Erythroblast (primary cell): ENCODE measurements at places on chromosomes 5 and 9.

GRCh38 chr9:72022841-72023240, 37.6 kb downstream of the C9orf57 start:
- no peak for DNase-seq

DNA sequence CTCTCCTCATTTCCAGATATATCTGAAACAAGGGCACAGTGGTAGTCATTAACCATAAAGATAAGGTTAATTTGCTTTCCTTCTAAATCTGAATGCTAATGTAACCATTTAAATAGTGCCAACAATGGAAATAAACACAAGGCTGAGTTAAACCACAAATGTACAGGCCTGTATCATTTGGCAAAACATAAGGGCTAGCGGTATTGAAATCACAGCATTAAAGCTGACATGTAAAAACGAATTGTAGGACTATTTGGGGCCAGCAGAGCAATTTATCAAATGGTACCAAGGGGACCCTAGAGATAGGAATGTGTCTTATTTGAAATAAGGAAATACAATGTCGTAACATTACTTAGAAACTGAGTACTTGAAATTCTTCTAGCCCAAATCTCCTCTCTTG, 247.5 kb upstream of the RPS23 start:
- no peak for DNase-seq

- DNase-seq, result peak; percentile 87
Measured at GRCh38 chr5:150516011-150516410, 8.1 kb downstream of the NDST1 start.

GRCh38 chr5:36481454-36482120, 124.8 kb upstream of the SLC1A3 start:
- DNase-seq, result no peak

- no peak for DNase-seq
Measured at GRCh38 chr5:7878381-7878873, 9.5 kb downstream of the MTRR start.

DNA sequence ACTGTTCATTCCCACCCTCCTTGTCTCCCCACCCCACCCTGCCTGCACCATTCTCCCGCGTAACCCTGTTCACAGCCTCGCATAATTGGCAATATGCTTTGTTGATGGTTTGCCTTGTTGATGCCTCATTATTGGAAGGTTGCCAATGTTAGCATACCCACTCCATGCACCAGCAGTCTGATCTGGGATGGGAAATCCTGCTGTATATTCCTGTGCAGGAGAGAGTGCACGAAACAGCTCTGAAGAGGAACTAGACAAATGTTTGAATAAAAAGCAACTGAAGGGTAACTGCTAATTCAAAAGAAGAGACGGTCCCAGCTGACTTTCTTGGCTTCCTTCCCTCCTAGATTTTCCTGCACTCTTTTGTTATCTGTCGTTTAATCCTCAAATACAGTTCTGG, 271.7 kb upstream of the TLE4 start:
- no peak for DNase-seq

- no peak for DNase-seq
Measured at GRCh38 chr5:565782-566440, 41.7 kb upstream of the SLC9A3 start.

GRCh38 chr9:14135421-14135820, 178.5 kb downstream of the NFIB start:
- DNase-seq, result no peak

DNA sequence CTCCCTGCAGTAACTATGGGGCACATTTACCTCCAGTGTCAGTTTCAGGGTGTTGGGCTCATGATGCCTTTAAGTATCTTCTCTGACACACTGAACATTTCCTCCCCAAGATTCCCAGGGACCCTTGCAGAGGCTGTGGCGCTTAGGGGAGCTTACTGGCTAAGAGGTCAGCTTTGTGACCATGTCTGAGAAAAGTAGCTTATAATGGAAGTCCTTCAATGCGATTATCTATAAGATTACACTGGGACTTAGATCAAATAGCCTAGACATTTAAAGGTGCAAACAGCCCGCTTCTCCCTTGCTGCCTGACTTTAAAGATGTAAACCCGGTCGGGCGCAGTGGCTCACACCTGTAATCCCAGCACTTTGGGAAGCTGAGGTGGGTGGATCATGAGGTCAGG, 25.4 kb downstream of the FABP6 start:
- DNase-seq, result no peak

DNA sequence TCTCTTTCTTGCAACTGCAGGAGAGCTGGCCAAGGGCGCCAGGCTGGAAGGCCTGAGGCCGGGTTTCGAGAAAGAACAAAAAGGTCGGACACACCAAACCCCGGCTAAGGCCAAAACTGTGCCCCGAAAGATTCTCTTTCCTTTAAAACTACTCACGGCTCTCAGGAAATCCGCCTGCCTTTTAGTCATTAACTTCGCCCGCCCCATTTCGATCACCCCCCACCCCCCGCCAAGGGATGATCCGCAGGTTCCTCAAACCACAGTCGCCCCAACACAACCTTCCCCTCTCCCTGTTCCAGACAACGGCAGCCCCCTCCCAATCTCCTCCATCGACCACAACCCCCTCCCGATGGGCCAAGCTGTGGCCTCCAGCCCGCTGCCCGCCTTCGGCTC, 536 bp downstream of the FEM1C start:
- DNase-seq, result peak; percentile 82

DNA sequence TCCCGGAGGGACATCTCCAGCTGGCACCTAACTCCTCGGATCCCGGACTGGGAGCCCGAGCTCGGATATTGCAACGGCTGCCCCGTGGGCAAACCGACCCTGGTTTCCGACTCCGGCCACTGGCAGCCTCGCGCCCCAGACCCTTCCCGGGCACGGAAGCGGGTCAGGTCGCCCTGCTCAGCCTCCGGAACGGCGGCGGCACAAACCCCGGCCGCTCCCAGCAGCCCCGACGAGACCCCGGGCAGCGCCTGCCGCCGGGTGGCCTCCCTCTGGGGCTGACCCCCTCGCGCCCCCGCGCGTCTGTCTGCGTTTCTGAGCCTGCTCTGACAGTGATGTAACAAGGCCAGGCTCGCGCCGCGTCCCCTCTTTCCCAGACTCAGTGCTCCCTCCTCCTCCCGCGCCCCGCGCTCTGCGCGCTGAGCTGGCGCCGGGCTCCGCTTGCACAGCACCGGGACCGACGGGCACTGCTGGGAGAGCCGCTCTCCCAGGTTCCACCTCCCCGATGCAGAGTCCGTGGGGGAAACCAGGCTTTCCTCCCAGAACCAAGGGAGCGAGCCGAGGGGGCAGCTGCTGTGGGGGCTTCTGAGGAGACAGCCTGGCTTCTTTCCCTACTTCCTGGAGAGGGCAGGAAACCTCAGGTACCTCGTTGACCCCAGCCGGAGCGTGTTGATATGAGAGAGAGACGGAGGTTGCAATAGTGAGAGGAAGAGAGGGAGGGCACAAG, at the start of gene TMEM215:
TSS of gene TMEM215 (plus strand) at position 373 of the 724 bp plus-strand sequence. CDS start 644 bp downstream, outside the sequence.
- peak; percentile 7 for DNase-seq

GRCh38 chr5:170503990-170504596, at the start of gene KCNIP1:
KCNIP1 (plus strand) TSS chr5:170504020.
- DNase-seq, result no peak

GRCh38 chr9:28853477-28853876, 1280.2 kb upstream of the C9orf72 start:
- DNase-seq, result no peak

DNA sequence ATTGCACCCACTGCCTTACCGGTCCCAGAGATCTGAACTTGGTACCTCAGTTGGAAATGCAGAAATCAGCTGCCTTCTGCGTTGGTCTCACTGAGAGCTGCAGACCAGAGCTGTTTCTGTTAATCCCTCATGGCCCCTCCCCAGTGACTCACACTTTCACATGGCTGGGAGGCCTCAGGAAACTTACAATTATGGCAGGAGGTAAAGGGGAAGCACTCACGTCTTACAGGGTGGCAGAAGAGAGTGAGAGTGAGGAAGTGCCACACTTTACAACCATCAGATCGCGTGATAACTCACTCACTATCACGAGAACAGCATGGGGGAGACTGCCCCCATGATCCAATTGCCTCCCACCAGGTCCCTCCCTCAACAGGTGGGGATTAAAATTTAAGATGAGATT, 648.5 kb downstream of the MTRR start:
- no peak for DNase-seq

- DNase-seq, result no peak
Measured at GRCh38 chr9:90702441-90702955, 59.9 kb upstream of the DIRAS2 start.

DNA sequence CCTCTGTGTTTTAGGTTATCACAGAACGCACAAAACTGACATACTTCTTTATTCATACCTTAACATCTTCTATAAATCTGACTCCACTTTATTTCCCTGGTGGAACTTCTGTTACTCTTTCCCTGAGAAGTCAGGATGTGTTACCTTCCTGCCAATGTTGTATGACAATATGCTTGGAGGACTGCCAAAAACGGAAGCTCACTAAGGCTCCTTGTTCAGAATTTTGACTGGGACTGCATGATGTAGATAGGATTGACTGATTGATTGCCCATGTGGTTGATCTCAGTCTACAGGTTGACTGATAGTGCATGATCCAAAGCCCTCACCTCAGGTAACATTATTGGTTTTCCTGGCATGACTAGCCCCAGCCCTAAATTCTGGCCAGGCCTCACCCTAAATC, 319.4 kb downstream of the TLR4 start:
- no peak for DNase-seq

- no peak for DNase-seq
Measured at GRCh38 chr5:56845277-56845676, 29.9 kb downstream of the MAP3K1 start.

- no peak for DNase-seq
Measured at GRCh38 chr5:173412566-173412965, 84.4 kb upstream of the STC2 start.

DNA sequence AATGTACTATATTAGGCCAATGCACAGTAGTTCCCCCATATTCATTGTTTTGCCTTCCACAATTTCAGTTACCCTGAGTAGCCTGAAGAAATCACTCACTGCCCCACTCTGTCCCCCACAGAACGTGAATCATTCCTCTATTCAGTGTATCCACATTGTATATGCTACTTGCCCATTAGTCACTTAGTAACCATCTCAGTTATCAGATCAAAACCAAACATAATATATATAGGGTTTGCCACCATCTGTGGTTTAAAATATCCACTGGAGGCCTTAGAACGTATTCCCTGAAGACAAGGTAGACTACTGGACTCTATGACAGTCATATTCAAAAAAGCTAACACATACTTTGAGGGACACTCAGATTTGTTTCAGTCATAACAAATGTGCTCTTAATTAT, 465.7 kb upstream of the RGMB start:
- peak; percentile 26 for DNase-seq

GRCh38 chr5:31208043-31208442, 14.6 kb downstream of the CDH6 start:
- DNase-seq, result no peak

DNA sequence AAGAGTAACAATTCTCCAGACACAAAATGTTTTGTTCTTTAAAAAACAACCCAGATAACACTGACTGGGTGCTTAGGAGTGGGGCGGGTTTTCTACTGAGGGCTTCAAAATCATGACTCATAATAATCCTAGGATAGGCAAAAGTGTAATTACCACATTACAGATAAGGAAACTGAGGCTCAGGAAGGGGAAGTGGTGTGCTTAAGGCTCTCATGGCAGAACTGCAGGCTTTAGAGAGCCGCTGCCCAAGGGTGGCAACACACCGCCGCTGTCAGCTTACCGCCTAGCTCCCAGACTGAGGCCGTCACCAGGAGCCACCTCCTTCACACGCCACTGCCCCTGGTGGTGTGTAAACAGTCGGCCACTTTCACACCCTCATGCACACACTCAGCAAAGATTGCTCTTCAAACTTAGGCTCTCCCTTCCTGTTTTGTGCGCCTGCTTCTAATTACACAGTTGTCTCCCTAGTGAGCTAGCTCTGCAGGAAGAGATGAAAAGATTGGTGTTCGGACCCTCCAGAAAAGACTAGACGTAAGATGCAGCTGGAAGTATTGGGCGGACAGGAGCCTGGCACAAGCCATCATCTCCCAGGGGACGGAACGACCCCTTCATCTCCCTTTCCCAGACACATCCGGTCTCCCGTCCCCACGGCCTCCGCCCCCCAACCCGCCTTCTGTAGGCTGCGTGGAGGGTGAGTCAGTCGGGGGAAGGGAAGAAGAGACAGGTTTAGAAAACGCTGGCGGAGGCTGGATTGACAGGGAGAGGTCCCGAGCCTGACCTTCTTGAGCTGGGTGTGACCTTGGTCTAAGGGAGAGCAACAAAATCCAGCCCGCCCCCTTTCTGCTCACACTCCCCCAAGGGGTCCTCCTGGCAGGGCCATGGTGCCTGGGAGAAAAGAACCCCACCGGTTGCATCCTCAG, 162.7 kb downstream of the SYK start:
- no peak for DNase-seq

GRCh38 chr9:18459962-18460584, 13.9 kb upstream of the ADAMTSL1 start:
- no peak for DNase-seq

DNA sequence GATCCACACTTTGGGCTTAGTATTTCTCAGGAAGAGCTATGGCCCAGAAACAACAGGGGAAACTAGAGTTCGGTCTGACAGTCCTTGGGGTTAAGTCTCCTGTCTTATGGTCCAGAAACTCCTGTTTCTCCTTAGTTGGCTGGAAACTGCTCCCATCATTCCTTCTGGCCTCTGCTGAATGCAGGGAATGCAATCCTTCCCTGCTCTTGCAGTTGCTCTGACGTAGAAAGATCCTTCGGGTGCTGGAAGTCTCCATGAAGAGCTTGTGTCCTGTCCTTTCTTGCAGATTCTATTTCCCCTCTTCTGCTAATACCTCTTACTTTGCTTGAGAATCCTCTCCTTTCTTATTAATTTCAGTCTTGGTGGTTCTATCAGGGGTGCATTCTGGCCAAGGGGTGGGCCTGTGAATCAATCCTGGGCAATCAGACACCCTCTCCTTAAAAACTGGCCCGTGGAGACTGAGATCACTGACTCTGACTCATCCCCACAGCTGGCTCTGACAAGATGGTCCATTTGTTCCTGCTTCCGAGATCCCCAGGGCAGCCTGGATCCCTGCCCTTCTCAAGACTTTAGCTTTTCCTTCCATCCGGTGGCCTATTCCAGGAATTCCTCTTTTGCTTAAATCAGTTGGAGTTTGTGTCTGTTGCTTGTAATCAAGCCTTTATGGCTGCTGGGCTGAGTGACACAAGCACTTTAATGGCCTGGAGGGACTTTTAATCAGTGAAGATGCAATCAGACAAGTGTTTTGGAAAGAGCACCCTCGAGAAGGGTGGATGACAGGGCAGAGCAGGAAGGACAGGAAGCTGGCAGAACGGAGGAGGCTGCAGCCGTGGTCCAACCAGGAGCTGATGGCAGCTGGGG, 23.7 kb downstream of the PTGS1 start:
- peak; percentile 23 for DNase-seq

DNA sequence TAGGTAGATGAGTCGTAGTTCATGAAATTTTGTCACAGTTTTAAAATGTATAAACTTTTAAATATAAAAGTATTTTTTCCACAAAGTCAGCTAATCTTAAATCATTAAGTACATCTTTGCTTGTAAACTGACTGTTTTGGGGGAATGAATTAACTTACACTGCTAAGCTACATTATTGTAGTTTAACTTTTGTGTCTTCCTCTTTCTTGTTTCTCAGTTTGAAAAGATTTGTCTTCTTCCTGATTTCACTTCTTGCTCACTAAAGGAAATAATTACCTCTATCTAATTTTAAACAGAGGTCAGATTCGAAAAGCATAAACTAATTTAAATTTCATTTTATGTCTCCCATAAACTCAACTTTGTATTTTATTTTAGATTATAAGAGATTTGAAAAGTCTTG, 5.7 kb downstream of the NIPSNAP3B start:
- DNase-seq, result no peak
